NCI-H1048 (cell line): ENCODE measurements at places on chromosomes 5 and 9.
A peak's percentile ranks its signal among the peaks of the same experiment; 100 is the strongest.

GRCh38 chr5:120748474-120748873 is 284.4 kb downstream of the PRR16 start:
- DNase-seq: no peak

- no peak for DNase-seq
Measured at GRCh38 chr5:133680830-133681565, 68.7 kb upstream of the FSTL4 start.

- no peak for DNase-seq
Measured at GRCh38 chr5:35789732-35790456, 66.8 kb upstream of the IL7R start.

DNA sequence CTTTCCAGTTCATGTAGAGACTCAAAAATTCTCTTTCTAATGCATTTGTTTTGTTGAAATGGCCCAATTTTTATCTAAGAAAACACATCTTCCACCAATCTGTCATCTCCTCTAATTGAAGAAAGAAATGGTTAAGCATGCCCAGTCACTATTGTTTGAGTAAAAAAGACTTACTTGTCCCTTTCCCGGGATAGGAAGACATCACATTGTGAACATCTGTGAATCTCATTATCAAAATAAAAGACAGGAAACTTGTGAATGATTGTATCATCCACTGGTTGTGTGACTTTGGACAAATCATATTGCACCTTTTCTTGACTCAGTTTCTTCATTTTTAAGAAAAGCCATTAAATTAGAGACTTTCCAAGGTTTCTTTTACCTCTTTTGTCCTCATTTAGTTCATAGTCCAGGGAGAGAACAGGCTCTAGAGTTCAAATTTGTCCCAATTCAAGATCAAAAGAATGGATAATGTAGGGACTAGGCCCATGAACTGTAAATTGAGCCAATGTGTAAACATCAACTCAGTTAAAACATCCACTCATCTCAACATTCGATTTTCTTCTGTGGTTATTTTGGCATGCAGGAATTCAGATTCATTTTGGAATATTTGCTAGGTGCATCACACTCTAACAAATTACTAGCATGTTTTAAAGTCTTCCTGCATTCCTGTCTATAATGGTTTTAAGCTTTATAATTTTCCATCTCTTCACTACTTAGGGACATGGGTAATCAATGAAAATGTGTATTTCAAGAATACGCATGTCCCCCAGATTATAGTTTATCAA is 838.0 kb upstream of the WWC1 start:
- DNase-seq: no peak

DNA sequence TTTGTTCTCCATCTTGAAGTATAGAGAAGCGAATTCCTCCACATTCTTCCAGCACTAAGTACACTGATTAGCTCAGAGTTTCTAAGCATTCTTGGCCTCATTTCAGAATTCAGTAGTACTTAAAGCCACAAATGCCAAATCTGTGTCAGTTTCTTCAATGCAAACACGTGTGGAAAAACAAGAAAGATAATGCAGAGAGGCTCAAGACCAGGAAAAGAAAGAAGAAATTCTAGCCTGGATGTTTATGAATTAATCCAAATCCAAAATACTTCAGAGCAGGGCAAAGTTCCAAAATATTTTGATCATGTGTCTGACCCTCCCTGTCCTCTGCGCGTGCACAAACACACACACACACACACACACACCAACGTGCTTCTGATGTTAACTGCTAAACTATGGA is 457.6 kb downstream of the SLCO4C1 start:
- DNase-seq: no peak

- DNase-seq: no peak
Measured at GRCh38 chr5:3789519-3790193, 194.0 kb downstream of the IRX1 start.

DNA sequence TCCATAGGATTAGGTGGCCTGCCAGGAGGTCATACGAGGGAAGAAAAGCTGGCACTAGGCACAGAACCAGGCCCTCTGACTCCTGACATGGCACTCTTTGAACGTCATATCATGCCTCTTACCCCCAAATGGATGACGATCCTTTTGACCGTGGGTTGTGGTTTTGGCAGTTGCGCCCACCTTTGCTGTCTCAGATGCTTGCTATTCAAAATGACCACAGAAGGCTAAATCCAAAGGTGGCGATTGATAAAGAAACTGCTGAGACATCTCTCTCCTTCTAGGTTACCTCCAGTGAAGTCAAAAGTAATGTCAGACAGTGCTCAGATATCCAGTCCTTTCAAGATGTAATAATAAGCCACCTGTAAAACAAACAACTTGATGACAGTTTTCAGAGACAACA is 385.0 kb downstream of the EFNA5 start:
- DNase-seq: no peak

DNA sequence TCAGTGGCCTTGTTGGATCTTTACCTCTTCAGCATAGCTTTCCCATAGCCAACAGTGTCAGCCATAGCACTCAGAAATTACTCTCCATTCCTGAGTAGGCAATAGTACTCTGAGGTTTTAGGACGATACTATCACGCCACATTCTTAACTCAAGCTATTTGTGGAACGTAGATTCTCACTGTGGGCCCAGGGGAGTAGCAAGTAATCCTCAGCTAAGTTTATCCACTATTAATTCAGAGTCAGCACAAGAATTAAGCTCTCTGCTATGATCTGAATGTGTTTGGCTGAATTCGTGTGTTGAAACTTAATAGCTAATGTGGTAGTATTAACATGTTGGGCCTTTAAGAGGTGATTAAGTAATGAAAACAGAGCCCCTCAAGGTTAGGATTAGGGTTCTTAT is 858.8 kb upstream of the NUDT12 start:
- DNase-seq: no peak

DNA sequence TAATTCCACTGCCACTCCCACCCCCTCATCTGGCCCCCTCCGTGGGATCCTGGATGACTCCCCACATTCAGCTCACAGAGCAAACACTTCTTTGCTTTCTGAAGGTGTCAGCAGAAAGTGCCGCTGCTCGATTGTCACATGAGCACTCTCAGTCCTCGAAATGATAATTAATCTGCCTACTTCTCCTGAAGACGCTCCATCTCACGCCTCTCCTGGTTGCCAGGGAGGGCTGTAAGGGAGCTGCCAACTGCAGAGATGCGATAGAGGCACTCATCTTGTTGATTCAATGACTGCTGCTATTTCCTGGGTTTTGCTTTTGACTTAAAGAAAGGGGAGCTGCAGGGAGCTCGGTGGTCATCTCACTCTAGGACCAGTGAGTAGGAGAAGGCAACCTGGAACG is 206.5 kb downstream of the DAB2IP start:
- DNase-seq: no peak

GRCh38 chr9:85258823-85259370 is 482.9 kb downstream of the AGTPBP1 start:
- DNase-seq: peak; percentile 18

DNA sequence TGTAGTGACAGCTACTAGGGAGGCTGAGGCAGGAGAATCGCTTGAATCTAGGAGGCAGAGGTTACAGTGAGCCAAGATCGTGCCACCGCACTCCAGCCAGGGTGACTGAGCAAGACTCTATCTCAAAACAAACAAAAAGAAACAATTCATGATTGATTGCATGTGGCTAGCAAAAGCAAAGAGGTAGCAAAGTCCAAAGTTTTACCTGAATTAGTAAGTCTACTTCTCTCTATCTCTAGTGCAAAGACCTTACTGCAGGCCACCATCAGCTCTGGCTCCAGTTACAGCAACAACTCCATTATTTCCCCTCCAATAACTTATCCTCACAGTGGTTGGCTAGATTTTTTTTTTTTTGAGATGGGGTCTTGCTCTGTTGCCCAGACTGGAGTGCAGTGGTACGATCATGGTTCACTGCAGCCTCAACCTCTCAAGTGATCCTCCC is 6.2 kb upstream of the SAR1B start:
- no peak for DNase-seq

- DNase-seq: no peak
Measured at GRCh38 chr5:43352131-43352530, 38.9 kb upstream of the HMGCS1 start.

- no peak for DNase-seq
Measured at GRCh38 chr5:60703944-60704343, 4.0 kb upstream of the DEPDC1B start.

DNA sequence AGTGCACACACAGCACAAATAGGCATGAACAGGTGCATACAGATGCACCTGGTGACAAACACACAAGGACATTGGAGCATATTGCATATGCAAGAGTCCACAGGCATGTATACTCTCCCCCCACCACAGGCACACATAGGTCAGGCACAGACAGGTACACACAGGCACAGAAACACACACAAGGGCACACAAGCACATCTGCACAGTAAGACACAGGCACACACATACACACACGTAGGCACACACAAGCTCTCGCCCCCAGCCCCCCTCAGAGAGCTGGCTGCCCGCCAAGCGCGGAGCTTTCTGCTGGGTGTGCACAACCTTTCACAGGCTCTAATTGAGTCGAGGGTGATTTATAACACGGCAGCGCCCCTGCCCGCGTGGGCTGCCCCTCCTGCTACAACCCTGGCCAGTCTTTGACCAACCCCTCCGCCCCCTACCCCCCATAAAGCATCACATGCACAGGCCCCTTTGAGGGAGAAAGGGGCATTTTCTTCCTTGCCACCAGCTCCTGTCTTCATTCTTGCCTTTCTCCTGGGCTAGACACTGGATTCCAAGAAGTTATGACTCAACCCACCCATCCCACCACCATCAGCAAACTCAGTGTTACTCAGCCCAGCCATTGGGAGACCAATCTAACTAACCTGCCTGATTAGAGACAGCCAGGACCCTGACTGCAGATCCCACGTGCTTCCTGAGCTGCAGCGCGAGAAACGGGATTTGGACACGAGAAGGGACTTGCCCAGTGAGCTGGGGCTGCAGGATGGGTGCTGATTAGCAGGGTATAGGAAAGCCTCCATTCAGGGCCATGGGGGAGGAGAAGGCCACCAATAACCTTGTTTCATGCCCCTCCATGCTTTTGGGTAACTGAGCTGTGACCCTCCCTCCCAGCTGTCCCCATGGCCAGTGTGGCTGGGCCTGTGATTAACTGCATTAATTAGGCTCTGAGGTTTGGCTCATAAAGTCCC is 42.8 kb upstream of the PSD2 start:
- no peak for DNase-seq

GRCh38 chr5:78771260-78772205 is 123.0 kb upstream of the LHFPL2 start:
- no peak for DNase-seq

GRCh38 chr9:99980598-99980997 is 74.1 kb downstream of the STX17 start:
- no peak for DNase-seq

GRCh38 chr5:170293273-170293672 is 4.3 kb downstream of the LCP2 start:
- DNase-seq: no peak

GRCh38 chr9:33510262-33511183 is 13.5 kb upstream of the ANKRD18B start:
- peak; percentile 22 for DNase-seq

GRCh38 chr9:86034863-86035734 is 64.3 kb downstream of the GOLM1 start:
- DNase-seq: peak; percentile 2

DNA sequence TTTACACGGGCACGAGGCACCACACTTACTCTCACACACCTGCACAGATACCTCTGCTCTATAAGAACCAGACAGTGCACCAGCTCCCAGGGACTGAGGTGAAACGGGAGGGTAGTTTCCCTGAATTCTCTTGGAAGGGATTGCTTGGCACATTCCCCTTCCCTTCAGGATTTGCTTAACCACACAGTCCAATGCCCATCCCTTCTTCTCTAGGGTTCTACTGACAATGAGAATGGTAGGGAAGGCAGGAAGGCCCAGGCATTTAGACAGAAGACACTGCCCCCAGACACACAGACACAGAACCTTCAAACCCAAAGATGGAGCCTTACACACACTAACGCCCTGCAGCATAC is 704 bp upstream of the LHX6 start:
- DNase-seq: no peak

DNA sequence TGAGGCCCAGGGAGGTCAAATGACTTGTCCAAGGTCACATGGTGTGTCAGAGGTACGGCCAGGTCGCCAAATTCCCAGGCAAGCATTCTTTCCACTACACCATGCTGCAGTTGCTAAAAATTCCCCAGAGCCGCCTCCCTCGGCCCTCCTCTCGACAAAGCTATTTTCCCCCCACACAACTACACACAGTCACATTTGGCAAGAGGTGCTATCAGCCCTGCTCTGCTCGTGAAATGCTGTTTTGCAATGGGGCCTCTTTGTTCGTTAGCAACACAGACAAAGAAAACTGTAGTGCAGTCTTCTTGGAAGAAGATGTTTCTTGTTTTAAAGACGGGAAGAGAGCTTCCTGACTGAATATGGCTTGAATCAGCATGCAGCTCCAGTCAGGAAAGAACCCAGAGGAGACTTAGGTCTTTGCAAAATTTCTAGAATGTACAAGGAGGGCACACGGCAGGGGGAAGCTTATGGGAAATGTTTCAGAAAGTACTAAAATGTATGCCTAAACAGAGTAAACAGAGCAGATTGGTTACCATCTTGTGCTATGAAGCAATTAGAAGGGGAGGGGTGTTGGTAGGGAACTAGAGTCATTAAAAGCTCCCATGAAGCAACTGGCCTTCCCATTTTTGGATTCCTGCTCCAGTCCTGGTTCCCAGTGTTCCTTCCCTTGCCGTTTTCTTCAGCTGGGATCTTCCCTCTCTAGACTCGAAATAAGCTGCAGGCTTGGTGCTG is 14.2 kb downstream of the SLIT3 start:
- DNase-seq: no peak

GRCh38 chr9:720239-720881 is 121.1 kb upstream of the DMRT1 start:
- no peak for DNase-seq

DNA sequence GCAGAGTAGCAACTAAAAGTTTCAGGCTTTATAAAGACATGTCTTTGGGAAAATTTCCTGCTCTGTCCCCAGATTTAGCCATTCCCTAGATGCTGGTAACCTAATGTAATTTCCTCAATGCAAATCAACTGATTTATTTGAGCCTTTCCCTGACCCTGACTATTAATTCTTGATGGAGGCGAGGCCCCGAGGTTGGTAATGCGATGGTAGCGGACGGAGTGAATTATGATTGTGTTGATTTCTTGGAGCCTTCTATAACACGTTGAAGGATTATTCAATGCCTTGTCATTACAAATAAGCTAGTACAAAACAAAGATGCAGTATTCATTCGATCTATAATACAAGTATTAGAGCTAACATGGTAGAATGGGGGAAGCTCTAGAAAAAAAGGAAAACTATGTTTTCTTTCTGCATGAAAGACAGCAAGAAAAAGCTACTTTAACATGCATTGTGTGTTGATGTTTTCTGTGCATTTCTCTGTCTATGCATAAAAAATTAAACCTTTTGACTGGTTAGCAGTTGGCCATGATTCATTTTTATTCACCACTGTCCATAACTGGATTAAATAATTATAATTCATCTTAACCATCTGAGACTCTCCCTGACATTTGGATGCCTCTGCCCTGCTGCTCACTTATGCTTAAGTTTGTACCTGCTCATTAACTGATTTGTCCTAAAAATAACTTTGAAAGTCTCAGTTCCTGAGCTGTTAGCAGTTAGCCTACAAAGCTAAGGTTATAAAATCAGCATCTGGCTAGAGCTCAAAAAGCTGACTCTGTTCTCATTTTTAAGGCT is 490.2 kb upstream of the NUDT12 start:
- DNase-seq: no peak
